ENCODE measurements at places on chromosomes 4 and X.

DNA sequence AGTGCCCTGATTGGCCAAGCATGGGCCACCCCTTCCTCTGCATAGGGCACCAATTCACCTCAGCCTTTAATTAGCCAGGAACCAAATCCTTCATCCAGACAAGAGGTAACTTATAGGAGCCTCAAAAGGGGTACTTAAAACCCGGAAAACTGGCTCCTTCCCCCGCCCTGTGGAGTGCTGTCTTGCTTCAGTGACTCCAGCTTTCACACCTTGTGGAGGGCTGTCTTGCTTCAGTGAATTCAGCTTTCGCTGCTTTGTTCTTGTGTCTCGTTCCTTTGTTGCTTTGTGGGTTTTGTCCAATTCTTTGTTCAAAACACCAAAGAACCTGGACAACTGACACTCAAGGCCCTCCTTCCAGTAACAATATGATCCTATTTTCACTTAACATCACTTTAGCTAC, 82.2 kb upstream of the FRG1 start:
- DNase-seq, result no peak
- H3K27ac ChIP-seq, result no peak overlapping the region
- no peak overlapping the region for H3K4me3 ChIP-seq
- H3K4me1 ChIP-seq, result no peaks in the 10 kb centered on the region

- H3K36me3 ChIP-seq, result no peaks in the 10 kb centered on the region
- no peak overlapping the region for H3K4me3 ChIP-seq
- H3K4me1 ChIP-seq, result no peaks in the 10 kb centered on the region
- no peak overlapping the region for H3K27ac ChIP-seq
Measured at GRCh38 chrX:9862525-9862924, 76.3 kb downstream of the SHROOM2 start.

DNA sequence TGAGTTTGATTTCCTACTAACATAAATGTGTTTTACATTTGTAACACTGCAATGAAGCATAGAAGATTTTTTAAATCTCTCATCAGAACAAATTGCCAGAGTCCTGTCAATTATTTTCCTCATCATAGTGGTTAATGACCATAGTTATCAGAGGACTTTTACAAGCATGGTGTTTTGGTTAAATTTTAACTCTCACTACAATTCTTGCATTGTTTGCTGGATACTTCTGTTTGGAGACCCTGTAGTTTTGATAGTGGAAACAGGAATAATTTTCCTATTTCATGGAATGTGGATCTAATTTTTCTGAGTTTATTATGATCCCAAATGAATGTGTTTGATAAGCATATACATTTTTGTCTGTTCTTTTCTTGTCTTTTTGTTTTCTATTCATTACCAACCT, 16.8 kb downstream of the NIPAL1 start:
- H3K4me1 ChIP-seq, result peaks cover 3% of the 10 kb centered on the region
- H3K4me3 ChIP-seq, result no peak overlapping the region

DNA sequence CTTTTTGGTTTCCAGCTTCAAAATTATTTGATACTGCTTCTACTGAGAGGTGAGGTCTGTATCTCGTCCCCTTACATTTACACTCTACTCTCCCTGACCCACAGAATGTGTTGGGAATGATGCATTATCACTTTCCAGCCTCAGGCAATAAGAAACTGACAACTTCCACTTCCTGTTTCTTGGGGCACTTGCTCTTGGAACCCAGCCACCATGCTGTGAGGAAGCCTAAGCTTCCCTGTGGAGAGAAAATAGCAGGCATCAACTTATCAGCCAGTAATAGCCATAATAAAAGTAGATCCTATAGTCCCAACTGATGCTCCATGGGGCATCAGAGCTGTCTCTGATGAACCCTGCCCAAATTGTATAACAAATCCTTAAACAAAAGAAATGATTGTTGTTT, 32.6 kb downstream of the RELL1 start:
- H3K27me3 ChIP-seq, result no peaks in the 10 kb centered on the region
- H3K4me3 ChIP-seq, result no peak overlapping the region
- peaks cover 14% of the 10 kb centered on the region for H3K36me3 ChIP-seq

- DNase-seq, result no peak
- no peaks in the 10 kb centered on the region for H3K36me3 ChIP-seq
- no peak overlapping the region for H3K27ac ChIP-seq
- H3K27me3 ChIP-seq, result no peaks in the 10 kb centered on the region
Measured at GRCh38 chr4:11931266-11931820, 502.6 kb upstream of the HS3ST1 start.
